Activated effector memory CD4-positive, alpha-beta T cell treated with Interleukin-2 at 50 U/mL for 16 hours (primary cell): ENCODE measurements at places on chromosomes 4 and X.

- DNase-seq = no peak
These were observed 48.8 kb upstream of the AFAP1 start for GRCh38 chr4:7988437-7988836.

DNA sequence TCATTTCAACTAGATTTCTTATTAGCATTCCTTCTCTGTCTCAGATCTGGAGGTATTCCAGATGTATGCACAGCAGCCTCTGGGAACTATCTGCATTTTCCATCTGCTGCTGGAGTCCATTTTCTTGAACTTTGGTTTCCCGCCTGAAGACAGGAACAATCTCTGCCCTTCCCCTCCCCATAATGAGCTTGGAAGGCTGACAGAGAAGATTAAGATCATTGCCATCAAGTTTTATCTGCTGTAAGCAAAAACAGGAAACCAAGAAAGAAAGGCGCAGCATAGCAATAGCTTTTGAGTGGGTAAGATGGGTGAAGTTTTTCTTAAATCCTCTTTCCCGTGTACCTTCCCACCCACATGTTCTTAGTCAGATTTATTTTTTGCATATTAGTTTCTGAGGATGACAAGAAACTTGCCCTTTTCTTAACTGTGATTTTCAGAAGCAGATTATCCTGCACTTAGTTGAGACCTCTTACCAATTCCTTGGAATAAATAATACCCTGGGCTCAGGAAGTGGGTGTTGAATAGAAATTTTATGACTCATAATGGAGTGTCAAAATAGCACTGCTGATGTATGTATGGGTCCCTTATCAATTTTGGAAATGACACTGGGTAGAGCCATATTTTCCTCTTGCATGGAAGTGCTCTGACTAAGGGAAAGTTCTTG, 78.3 kb downstream of the CT47B1 start:
- DNase-seq = no peak

GRCh38 chr4:52251864-52252263, 200.8 kb downstream of the SPATA18 start:
- DNase-seq = no peak

DNA sequence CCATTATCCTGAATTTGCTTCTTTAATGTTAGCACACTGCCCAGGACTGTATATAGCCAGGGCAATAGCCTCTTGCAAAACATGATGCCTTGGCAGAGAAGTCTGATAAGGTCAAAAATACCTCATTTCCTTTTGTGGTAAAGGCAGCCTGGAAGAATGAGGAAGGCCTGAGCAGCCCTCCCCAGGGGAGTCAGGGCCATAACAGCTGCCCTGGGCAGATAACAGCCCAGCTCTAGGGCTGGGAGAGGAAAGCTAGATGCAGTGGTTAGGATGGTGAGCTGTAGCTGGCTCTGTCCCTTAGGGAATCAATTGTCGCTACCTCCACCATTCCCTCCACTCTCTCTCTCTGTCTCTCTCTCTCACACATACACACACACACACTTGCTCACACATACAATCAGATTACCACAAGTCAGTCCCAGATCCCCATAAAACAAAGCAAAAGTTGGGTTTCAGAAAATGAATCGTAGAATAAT, 29.2 kb downstream of the EFHC2 start:
- DNase-seq = no peak

GRCh38 chr4:176238157-176238610, 30.8 kb downstream of the ASB5 start:
- no peak for DNase-seq

DNA sequence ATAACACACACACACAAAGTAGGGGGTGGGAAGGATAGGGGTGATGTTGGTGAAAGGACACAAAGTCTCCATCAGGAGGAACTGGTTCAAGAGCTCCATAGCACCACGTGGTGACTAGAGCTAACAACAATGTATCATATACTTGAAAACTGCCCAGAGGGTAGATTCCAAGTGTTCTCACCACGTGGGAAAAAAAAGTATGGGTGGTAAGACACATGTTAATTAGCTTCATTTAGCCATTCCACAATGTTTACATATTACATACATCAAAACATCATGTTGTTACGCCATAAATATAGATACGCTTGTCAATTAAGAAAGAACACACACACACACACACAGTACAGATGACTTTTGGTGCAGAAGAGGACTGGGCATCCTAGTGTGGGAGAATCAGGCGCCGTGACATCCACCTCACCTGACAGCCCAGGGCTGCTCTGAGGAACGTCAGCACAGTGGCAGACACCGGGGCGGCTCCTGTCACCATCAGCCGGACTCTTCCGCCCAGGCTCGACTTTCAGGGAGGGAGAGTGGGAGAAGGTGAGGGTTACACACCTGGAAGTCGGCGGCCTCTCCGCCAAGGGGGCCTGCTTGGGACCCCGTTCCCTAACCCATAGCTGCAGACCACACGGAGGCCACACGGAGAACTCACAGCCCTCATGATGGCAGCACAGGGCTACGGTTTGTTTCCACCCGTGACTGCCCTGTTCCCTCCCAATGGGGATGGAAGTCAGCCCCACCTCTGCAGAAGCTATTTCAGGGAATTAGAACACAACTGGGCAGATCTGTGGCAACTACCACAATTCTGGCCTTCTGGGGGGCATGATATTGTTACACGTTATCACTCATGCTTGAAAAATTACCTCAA, 31.8 kb upstream of the CENPU start:
- DNase-seq = no peak

DNA sequence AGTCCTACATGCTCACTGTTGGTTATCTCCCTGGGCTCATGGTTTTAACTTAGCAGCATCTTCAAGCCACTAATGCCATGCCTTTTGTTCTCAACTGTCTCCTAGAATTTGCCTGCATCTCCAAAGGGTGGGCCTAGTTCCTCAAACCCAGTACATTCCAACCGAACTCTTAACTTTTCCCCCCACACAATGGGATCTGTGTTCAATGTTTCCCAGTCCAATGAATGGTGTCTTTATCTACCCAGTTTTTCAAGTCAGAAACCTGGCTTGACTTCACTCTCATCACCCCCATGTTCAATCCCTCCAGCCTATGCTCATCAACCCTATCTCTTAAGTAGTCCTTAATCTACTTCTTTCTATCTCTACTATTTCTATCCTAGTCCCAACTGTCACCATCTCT, 12.9 kb downstream of the CD40LG start:
- no peak for DNase-seq

GRCh38 chrX:17644001-17644400, 93.3 kb upstream of the SCML1 start:
- no peak for DNase-seq

DNA sequence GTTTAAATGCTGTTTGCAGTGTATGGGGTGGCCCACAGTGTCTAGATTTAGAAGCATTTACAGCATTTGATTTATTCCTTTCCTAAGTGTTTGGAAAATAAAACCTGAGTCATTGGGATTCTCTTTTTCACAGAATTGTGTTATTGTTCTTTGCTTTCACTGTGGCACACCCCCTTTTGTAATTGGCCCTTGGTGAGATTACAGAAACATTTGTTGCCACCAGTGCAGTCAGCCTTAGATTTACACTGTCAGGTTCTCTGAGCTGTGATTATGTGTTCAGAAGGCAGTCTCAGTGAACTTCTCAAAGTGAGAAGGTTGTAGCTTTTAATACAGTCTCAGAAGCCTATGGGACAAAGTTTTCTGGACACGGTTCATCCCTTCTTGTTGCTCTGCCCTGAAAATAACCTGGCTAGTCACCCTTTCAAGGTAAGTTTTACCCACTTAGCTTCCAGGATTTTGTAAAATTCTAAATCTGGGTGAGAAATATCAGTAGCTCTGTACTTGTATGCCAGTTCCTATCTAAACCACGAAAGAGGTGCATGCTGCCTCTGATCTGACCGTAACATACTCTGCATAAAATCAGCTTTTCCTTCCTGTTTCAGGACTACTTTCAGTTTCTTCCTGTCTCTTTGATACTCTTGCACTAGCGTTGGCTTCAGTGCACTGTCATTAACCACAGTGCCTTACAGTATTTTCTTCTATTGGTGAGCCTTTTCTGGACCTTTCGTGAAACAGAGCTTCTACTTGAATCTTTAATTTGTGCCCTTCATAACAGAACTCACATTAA, 12.6 kb downstream of the RUFY3 start:
- DNase-seq = no peak

GRCh38 chrX:53262918-53263394, 18.4 kb downstream of the IQSEC2 start:
- no peak for DNase-seq

DNA sequence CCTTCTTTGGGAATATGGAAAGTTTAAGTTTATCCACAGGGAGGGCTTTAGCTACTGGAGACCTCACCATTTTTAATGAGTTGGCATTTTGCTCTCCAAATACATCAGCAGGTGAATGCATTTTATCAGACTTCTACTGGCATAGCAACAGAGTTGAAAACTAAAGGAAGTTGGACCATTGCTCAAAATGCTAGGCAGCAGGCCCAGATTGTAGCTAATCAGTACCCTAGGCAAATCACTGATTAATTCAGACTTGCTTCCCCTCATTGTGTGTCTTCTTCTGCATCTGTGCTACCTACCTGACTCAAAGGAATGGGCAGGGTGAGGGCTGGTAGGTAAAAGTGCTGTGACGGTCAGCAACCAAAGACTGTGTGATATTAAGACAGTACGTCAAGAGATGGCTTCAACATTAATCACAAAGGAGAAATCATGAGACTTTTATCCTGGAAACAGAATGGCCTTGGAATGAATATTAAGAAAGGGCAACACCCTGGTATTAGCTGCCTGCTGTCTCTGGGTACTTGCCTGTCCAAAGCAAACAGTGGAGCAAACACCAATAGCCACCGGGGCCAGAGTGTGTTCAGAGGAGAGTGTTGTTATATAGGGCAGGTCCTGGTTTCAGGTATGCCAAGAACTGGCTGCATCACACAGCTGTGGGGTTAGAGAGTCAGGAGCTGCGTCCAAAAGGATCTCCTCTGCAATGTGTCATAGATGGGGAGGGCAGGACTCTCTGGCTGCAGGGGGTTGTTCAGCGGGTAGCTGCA, 17.1 kb upstream of the SMIM20 start:
- no peak for DNase-seq

- DNase-seq = no peak
These were observed 7.9 kb downstream of the GPR101 start for GRCh38 chrX:137025930-137026329.

DNA sequence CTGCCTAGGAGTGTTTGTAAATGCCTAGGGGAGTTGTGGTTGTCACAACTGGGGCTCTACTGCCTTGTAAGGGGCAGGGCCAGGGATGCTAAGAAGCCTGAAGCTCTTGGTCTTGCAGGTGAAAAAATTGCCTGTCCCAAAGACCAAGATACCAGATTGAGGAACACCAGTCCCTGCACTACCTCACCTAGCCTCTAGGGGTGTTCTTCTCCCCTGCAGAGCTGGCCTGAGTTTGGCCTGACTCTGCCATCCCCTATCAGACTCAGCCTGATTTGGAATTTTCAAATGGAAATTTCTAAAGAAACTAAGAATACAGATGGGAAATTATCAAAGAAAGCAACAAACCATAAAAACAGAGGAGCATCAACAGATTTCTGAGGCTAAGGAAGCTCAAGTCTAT, 90.4 kb downstream of the ZC4H2 start:
- no peak for DNase-seq

GRCh38 chr4:109275066-109275745, 27.3 kb downstream of the COL25A1 start:
- no peak for DNase-seq

DNA sequence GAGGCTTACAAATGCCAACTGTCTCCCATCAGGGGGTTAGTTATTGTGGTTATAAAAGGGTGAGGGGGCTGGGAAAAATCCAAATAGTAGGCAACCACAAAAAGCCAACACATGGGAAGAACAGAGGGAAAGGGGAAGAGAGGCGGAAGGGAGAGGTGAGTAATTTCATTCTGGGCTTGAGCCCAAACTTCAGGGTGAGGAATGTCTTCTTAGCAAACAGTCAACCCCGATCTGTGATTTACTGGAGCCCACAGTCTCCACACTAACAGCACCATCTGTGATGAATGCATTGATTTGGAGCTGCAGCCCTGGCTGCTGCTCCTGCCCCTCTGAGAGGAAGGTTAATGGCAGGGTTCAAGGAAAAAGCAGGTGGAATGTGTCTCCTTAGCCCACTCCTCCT, 162.2 kb upstream of the GPR101 start:
- DNase-seq = no peak

- DNase-seq = no peak
These were observed 220.0 kb downstream of the PCDH18 start for GRCh38 chr4:137312257-137312656.

DNA sequence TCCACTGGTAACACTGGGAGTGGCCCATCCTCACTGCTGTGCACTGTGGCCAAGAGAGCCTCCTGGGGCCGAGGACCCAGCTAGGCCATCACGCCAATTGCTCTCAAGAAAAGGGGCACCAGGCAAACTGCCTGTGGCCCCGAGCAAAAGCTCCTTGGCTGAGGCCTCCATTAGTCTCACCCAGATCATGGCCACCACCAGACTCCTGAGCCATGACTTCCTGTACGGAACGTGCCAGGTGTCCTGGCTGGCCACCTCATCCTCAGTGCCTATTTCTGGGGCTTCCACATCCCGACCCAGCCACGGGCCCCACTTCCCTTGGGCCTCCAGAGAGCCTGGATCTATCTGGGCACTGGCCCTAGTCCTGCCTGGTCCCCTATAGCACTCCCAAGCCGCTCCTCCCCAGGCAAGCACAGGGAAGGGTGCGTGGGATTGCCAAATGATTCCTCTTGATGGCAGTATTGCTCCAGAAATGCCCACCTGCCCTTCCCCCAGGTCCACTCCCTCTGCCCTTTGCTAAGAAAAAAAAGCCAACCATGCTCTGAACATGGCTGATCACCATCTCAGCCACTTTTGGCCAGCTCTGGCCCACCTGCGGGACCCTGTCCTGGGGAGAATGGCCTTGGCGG, 212.6 kb upstream of the AGTR2 start:
- no peak for DNase-seq

GRCh38 chr4:40954088-40954668, 204.4 kb downstream of the NSUN7 start:
- DNase-seq = no peak
